Effector CD8-positive, alpha-beta T cell (primary cell): ENCODE measurements at places on chromosomes 5 and 9.
A peak's percentile ranks its signal among the peaks of the same experiment; 100 is the strongest.

DNA sequence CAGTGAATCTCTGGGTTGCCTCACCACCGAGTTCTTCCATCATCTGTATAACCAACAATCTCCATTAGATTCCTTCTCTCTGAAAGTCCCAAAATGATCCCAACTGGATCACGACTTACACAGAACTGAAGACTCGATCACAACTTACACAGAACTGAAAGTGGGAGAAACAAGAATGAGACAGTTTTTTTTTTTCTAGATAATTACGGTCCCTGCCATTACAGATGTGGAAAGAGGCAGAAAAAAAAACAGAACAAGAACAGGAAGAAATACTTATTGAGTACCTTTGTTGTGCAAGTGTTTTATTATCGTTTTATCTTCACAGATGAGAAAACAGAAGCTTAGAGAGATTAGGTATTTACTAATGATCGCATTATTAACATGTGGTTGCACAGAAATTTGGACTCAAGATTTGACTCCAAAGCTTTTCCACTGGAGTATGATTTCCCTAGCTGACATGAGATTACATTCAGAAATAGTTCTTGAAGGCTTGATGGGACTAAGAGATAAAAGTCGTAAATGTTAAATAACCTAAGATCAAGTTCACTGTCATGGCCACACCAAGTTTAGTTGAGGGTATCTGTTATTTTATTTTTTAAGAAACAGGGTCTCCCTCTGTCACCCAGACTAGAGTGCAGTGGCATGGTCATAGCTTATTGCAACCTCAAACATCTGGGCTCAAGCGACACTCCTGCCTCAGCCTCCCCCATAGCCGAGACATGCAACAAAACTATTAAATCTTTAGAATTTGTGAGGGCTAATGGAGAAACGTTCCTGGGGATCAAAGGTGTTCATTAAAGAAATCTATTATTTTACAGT is 8.9 kb downstream of the PLK2 start:
- no peak for DNase-seq

DNA sequence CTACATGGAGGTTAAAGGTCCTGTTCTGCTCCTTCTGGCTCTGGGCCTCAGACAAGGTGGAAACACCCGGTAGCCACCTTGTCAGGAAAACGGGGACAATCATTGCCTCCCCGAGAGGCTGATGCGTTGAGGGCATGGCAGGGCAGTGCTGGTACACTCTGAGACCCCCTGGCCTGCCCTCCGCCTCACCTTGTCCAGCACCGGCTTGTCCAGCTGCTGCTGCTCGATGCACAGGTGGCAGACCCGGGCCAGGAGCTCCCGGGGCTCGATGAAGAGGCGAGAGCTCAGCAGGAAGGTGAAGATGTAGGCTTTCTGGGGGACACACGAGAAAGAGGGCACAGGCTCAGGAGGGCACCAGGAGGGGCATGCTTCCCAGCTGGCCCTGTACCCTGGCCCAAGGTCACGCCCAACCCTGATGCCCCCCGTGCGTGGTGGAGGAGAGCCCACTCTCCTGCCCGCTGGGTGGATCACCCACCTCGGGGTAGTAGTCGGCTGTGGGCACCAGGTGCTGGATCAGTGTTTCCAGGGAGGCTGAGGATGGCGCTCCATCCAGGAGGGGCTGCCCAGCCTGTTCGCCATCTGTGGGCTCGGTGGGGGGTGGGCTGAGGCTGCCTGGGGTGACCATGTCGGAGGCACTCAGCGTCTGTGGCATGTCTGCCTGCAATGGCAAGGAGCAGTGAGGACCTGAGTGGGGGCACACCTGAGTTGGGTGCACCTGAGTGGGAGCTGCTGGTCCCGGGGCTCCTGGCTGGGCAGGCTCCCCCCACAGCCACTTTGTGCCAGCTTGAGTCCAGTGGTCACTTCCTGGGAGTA is 66.0 kb upstream of the RNF130 start:
- no peak for DNase-seq

GRCh38 chr5:133758641-133759040 is 146.3 kb upstream of the FSTL4 start:
- DNase-seq, result no peak

GRCh38 chr9:95246547-95246946 is 71.0 kb downstream of the FANCC start:
- no peak for DNase-seq

- no peak for DNase-seq
Measured at GRCh38 chr5:80184235-80185023, 71.4 kb downstream of the SERINC5 start.

DNA sequence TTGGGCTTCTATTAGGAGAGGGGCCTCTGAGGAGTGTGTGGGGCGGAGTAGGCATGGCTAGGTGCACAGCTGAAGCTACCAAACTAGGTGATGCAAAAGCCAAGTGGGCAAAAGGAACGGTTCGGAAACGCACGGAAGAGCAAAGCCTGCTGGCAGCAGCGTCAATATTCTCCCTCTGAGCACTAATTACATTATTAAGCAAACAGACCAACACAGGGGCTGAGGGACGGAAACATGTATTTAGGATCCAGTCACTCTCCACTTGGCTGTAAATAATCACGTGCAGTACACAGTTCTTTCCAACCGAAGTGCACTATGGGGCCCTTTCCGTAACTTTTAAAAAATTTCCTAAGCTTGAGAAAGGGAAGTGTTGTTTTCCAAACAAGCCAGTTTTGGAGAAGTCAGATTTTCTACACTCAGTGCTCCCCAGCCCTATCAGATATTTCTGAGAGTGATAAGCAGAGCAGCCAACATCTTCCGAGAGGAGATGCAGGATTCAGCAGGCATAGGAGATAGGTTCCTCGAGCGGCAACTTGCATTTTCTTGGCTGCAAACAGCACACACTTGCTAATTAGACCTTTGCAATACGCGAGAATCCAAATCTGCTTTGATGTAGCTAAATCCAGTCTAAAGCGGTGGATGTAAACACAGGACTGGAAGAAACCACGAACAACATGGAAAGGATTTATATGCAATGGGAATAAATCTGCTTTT is 217.2 kb upstream of the TBCA start:
- no peak for DNase-seq

DNA sequence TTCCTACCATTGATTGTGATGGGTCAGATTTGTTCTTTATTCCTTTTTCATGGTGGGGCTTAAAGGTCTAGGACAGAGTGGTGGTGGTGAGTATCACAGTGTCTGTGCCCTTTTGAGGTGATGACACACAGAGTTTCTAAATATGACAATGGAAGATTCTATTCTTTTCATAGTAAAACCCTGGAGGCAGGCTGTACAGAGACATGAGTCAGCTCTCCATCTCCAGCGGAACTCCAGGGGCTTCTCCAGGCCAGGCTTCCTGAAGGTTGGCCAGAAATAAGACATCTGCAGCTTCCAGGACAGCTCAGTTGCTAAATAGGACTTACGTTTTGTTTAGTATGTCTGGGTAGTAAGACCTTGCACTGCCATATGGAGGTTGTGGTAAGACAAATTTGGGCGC is 229.5 kb downstream of the CD180 start:
- DNase-seq, result no peak

DNA sequence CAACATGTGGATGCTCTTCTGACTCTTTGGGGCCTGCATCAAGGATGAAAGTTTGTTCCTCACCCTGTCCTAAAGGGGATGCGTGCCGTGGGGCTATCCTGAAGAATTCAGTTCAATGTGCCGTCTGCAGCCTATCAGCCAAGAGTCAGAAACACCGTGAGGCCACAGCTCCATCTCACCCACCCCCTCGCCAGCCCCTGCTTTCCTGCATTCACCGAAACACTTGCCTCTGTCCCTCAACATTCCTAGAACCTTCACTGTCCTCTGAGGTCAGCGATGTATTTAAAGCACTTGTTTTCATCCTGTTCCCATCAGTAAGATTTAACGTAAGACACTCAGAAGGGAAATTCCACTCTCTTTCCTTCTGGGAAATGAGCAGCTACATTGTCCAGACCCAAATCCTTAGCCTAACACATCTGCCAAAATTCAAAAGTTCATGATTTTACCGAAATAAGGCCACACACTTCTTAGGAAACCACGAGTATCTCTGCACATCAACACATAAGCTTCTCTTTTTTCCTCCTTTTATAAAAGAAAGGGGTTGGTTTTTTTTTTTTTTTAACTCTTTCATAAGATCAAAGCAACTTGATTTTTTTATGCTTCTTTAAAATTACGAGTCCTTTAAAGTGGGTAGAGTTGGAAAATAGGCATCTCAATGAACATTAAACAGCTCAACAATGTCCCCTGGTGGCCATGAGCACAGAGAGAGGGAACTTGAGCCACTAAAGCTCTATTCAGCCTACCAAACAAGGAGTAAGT is 100.7 kb downstream of the SUSD1 start:
- peak; percentile 49 for DNase-seq

- no peak for DNase-seq
Measured at GRCh38 chr5:135481387-135481786, 29.2 kb upstream of the TIFAB start.

DNA sequence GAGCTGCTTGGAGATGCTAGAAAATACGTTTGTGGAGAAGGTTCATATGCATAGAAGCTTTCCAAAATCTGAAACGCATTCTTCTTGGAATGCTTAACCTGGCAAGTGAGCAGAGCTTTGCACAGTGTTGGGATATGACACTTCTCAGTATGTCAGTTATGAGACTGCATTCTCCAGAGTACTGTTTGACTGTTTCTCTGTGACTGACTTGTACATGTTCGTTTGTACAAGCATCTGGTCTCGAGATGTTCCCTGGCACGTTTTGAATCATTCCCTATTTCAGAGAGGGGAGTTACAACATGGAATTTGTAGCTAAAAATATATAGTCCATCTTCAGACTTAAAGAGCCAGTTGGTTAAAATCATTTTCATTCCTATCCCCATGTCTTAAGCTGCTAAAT is 272.4 kb downstream of the ARRDC3 start:
- no peak for DNase-seq

- no peak for DNase-seq
Measured at GRCh38 chr5:36028816-36029465, 37.7 kb downstream of the UGT3A2 start.

DNA sequence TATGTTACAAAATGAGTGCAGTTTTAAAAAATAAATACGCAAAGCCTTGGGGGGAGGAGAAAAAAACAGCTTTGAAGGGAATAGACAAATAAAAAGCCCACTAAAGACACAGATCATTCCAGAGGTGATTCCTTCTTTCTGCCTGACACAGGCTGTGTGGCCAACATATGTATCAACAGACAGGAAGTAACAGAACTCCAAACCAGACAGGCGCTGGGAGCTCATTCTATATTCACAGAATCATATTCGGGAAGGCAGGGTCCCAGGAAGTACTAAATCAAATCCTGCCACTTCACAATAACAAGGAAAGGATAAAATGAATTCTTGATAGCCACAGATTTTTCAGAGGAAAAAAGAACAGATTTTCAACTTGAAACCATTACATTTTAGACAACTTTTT is 62.1 kb downstream of the SEMA5A start:
- no peak for DNase-seq

DNA sequence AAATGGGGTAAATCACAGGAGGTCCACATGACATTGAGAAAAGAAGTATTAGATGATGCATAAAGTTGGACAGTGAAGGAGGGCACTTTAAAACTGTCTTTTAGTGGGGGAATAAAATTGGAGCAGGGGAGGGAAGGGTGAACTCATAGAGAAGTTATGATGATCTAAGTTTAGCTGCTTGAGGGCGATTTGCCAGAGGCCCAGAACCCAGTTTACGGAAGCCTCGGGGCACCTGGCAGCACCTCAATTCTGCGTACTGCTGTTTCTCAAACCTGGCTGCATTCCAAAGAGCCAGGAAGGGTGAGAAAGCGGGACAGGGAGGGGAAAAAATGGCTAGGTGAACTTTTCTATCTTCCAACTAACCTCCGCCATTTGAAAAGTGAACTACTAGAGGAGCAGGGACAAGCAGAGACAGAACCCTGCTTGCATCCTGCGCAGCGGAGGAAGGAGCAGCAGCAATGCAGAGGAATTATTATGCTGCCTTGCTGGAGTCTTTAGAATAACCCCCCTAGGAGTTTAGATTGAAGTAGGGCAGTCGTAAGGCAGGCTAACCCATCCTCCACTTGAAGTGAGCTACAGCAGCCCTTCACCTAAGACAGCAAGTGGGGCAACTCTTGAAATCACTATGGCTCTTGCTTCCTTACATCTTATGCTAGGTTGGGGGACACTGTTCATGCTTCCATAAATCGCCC is 316.8 kb downstream of the BRINP1 start:
- no peak for DNase-seq

GRCh38 chr5:146409054-146409671 is 38.0 kb upstream of the TCERG1 start:
- no peak for DNase-seq

- no peak for DNase-seq
Measured at GRCh38 chr5:90071066-90071465, 338.5 kb downstream of the CETN3 start.

GRCh38 chr9:68919661-68920060 is 94.3 kb downstream of the PRKACG start:
- DNase-seq, result no peak

- no peak for DNase-seq
Measured at GRCh38 chr9:127968700-127969383, 11.9 kb downstream of the EEIG1 start.

- DNase-seq, result peak; percentile 7
Measured at GRCh38 chr9:110058304-110058953, 149.5 kb downstream of the C9orf152 start.

DNA sequence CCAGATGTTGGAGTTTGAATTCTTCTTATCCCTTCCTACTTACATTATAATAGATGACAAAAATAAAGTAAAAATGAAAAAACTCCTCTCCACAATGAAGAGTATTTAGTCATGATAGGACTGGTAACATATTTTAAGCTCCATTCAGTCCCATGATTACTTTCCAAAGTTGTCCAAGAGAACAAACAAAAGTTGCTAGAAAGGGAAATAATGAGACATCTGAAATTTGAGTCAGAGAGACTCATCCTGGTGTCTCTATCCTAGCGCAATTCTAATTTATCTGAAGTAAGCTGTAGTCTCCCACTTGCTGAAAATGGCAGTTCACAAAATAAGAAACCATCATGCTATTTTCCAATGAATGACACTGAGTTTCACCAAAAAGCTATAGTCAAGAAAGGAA is 152.2 kb downstream of the BNC2 start:
- no peak for DNase-seq

DNA sequence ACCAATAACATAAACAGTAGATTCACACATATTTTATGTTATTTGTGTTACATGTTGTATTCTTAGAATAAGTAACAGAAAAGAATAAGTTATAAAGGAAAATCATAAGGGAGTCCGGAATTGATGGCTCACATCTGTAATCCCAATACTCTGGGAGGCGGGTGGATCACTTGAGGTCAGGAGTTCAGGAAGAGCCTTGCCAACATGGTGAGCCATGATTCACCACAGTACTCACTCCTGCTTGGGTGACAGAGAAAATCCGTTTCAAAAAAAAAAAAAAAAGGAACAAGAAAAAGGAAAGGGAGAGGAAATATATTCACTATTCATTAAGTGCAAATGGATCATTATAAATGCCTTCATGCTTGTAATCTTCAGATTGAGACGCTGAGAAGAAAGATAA is 533.3 kb upstream of the CDH9 start:
- DNase-seq, result no peak

DNA sequence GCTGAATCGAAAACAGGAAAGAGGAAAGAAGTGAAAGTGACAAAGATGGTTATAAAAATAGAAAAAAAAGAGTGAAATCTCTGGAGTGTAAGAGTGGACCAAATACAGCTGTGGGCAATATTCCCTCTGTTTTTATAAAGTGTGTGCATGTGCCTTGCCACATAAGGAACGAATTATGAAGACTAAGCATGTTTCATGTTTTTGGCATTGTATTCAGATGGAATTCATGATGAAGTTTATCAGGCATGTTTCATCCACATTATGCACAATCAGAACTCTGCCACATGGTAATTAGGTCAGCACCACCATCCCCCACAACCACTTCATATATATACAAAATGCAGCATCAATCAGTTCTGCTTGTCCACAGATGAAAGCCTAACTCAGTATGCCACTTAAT is 348.0 kb downstream of the ZNF608 start:
- DNase-seq, result no peak

- DNase-seq, result no peak
Measured at GRCh38 chr5:19918780-19919179, 69.2 kb downstream of the CDH18 start.
